ENCODE measurements at places on chromosomes 12 and 14.

DNA sequence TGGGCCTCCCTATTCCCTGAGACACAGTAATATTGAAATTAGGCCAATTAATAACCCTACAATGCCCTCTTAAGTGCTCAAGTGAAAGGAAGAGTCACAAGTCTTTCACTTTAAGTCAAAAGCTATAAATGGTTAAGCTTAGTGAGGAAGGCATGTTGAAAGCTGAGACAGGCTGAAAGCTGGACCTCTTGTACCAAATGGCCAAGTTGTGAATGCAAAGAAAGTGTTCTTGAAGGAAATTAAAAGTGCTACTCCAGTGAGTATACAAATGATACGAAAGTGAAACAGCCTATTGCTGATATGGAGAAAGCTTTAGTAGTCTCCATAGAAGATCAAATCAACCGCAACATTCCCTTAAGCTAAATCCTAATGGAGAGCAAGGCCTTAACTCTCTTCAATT lies 140.8 kb downstream of the PTCSC3 start:
- no peak for DNase-seq

- DNase-seq = peak; percentile 89
Observed at GRCh38 chr14:105248368-105249181, at the start of gene BTBD6. TSS of gene BTBD6 (plus strand) at chr14:105248533. CDS start at chr14:105248712, 179 bp downstream.

- DNase-seq = no peak
Observed at GRCh38 chr14:105128059-105128458, 40.5 kb downstream of the JAG2 start.

DNA sequence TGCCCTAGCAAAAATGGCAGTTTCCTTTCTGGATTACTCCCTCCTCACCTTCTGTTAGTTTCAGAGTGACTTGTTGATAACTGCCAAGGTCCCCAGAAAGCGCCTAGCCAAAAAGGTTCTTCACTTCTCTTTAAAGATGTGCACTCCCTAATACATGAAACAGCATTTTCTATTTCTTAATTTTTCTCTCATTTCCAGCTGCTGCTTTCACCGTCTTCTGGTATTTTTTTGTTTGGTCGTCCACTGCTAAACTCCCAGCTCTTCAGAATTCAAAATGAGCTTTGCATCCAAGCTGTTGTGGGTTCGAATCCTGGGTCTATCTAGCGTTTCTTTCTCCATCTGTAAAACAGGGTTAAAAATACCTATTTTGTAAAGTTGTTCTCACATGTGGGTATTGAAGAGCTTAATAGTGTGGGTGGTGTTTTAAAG lies 397 bp upstream of the BORCS5 start:
- no peak for DNase-seq

GRCh38 chr12:101619858-101620761 lies 25.3 kb downstream of the MYBPC1 start:
- no peak for DNase-seq

DNA sequence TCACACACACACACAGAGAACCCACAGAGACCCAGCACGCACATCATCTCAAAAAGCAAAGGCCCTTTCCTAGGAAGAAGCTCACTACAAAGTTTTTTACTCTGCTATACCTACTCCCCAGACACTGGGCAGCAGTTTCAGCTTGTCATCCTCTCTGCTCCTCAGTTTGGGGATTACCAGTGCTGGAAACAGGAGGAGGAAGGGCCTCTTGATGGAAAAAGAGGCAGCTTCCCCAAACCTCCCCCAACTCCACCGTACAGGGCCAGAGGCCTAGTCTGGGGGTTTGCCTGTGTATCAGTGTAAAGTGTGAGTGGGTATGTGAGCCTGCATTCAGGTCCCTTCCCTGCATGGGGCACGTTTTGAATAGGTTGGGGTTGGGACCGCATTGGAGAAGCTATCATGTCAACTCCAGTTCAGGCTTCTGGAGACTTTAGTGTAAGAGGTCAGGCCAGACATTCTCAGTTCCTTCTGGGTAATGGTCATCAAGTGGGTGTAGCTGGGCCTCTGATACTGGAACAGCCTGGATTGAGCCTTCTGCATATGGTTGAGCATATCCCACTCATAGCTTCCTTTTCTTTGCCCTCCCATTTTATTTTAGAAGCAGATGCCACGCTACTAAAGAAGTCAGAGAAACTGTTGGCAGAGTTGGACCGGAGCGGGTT lies 1.2 kb downstream of the REM2 start:
- DNase-seq = no peak

DNA sequence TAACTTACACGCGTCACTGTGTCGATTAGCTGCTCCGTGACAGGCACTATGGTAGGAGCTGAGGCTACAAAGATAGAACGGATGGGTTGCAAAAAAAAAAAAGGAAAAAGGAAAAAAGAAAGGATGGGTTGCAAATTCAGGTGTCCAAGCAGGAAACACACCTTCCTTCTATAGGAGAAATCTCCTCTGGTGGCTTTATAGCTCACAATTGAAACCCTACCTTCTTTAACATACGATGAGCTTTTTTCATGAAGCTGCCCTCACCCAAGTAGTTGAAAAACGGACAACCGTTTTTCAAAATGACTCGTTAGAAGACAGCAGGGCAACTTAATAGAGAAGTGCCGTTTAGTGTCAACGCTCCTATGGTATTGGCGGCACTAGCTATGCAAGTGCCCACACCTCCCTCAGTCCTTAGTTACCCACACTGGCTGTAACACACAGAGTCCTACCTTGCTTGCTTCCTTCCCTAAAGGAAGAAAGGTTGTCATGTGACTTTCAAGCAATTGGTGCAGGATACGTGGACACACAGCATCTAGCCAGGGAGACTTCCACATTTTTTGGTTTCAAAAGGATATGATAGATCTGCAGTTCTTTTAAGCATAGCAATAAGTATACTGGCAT lies 682 bp upstream of the TRIP11 start:
- no peak for DNase-seq

GRCh38 chr12:107533218-107533617 lies 152.4 kb upstream of the PWP1 start:
- no peak for DNase-seq

- DNase-seq = no peak
Observed at GRCh38 chr12:94952325-94952724, 51.2 kb downstream of the NDUFA12 start.

- no peak for DNase-seq
Observed at GRCh38 chr12:58988643-58989344, 68.5 kb upstream of the LRIG3 start.

DNA sequence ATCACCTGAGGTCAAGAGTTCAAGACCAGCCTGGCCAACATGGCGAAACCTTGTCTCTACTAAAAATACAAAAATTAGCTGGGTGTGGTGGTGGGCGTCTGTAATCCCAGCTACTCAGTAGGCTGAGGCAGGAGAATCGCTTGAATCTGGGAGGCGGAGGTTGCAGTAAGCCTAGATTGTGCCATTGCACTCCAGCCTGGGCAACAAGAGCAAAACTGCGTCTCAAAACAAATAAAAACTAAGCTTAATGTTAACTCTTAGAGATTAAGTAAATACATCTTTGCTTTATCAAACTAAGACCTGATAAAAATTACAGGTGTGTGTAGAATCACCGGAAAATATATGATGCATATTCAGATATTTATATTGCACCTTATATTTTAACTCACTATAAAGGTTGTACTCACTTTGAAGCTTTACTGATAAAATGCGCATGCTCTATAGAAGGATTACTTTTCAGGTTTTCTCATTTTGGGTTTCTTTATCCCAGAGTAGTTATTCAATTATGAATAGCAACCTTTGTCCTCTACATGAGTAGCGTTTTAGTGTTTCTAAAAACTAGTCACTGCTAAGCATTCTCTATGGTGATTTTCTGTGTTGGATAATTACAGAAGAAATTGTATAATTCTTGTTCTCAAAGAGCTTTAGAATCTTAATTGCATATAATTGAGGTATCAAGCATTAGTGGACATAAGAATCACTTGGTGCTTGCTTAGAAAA lies 9.4 kb downstream of the ARID4A start:
- no peak for DNase-seq

- no peak for DNase-seq
Observed at GRCh38 chr12:96988919-96989318, 81.9 kb downstream of the NEDD1 start.

DNA sequence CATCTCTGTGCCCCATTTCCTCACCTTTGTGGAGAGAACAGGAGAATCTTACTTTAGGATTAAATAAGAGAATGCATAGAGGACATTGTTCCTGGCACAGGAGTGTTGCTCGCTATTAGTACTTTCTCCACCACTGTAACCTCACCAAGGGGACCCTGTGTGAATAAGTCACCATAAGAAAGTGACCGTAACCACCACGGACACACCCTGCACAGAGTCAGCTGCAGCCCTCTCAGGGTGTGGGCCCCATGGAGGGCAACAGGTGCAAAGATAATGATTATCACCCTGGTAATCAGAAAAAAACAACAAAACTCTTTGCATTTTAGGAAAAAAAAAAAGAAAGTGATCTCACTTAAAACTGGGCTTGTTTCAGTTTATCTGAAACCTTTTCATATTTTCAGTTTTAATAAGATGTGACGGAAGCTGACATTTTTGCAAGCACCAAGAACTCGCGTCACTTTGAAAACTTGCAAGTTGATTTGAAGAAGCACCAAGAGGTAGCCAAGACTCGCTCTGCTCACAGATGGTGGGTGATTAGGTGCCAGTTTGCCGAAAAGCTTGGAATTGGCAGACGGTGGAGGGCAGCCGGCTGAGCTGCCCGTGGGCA lies 87.0 kb upstream of the VRK1 start:
- no peak for DNase-seq

DNA sequence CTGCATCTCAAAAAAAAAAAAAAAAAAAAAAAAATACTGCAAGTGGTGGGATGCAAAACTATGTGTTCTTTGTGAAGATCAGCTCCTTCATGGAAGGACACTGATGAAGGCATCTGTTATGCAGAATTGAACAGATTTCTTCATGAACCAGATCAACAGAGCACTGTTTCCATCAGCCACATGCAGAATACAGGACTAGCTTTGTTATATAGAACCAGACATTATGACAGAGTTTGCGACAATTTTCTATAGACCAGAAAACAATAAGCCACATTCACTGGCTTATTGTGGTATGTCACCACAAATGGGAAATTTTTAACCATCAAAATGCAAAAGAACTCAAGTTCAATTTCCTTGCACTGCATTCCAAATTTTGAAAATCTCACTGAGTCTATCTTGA lies 34.7 kb downstream of the CIT start:
- no peak for DNase-seq

DNA sequence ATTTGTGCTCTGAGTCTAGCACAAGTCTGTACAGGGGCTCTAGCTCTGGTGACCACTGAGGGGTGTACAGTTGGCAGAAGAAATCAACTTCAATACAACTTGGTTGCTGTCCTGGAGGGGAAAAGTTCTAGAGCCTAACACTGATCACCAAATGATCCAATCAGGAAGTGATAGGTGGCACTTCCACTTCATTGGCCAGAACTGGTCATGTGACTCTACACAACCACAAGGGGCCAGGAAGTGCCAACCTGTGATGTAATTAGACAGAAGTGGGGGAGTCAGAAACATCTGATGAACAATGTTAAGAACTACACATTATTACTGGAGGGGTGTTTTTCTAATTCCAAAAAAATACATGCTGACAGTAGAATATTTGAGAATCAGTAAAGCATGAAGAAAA lies 401.6 kb downstream of the VRK1 start:
- no peak for DNase-seq

- DNase-seq = no peak
Observed at GRCh38 chr12:130983328-130984017, 29.8 kb downstream of the ADGRD1 start.

DNA sequence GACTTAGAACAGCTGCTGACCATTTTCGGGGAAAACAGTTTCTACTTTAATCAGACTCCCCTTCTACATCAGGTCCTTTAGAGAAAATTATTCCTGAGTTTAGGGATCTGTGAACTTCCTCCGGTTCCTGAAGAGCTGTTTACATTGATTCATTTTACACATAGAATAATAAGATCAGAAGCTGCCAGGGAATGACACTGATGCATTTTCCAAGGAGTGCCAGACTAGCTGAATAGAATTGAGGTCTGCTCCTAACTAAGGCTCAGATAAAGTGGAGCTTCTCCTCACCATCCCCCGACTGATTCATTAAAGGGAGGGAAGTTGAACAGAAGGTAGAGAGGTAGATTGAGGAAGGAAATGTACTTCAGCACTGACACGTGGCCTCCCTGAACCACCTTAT lies 41.9 kb upstream of the PSMA6 start:
- no peak for DNase-seq

GRCh38 chr12:39490500-39491282 lies 47.8 kb upstream of the KIF21A start:
- DNase-seq = no peak

DNA sequence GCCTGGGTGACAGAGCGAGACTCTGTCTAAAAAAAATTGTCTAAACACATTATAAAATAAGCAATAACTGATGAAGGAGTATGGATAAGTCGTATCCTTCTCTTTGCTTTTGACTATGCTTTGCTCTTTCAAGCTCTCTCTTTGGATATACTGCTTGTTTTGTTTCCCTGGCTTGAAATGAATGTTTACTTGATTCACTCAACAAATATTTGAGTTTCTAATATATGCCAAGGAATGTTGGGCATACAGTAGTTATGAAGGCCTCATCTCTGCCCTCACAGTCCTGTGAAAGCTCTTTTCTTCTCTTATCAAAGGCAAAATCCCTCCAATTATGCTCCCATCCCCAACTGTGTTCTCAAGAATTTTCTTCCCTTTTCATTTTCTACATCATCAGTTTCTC lies 123.5 kb downstream of the PTPRR start:
- no peak for DNase-seq

Measured in stimulated activated CD4-positive, alpha-beta T cell treated with anti-CD3 and anti-CD28 coated beads, Interleukin-1b, Interleukin-23, amount 100 ng/mL, for 4 hours (primary cell).